ENCODE measurements at places on chromosomes 2 and 18. TPM values are rescaled to one million over a fixed set of nuclear protein-coding genes. Genes with fewer than 3 reads are reported as not detected.

- no peak for DNase-seq
Observed at GRCh38 chr2:149871091-149871885, 283.7 kb upstream of the MMADHC start.

GRCh38 chr2:235594041-235594440 lies 100.2 kb downstream of the AGAP1 start:
- DNase-seq, result no peak

GRCh38 chr2:175737722-175738361 lies 264.2 kb downstream of the LNPK start:
- DNase-seq, result no peak

- peak; percentile 29 for DNase-seq
Observed at GRCh38 chr2:108916796-108917421, 72.1 kb downstream of the EDAR start.

DNA sequence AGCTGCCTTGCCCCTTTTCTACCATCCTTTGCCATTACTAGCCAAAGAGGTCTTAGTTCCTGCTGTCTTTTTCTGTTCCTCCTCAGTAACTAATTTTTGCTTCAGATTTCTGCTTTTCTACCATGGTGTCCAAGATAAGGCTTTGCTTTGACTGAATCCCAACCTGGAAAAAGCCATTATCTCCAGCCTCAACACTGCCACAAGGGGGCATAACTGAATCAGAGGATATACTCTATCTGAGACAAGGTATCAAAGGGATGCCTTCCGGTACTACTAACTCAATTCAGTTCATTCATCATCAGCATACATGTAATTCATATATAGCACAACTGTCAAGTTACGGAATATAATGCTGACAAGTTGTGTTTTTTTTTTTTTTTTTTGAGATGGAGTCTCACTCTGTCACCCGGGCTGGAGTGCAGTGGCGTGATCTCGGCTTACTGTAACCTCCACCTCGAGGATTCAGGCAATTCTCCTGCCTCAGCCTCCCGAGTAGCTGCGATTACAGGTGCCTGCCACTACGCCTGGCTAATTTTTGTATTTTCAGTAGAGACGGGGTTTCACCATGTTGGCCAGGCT lies 11.4 kb downstream of the OSGEPL1 start:
- peak; percentile 37 for DNase-seq

GRCh38 chr2:175463589-175464310 lies 282.2 kb upstream of the ATP5MC3 start:
- DNase-seq, result no peak

DNA sequence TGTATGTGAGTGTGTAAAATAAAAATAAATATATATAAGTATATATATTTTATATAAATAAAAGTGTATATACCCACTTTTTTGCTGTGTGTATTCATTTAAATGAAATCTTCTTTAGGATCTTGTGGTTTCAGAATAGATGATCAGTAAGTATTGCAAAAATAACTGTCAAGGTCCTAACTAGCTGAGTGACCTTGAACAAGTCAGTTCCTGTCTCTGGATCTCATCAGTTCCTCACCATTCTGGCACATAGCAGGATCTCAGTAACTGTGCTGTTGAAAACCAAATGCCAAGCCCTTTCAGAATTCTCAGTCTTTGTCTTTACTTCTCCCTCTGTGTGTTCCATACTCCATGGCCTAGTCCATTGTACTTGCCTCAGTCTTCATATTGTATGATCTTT lies 115.3 kb upstream of the CXCR4 start:
- no peak for DNase-seq

DNA sequence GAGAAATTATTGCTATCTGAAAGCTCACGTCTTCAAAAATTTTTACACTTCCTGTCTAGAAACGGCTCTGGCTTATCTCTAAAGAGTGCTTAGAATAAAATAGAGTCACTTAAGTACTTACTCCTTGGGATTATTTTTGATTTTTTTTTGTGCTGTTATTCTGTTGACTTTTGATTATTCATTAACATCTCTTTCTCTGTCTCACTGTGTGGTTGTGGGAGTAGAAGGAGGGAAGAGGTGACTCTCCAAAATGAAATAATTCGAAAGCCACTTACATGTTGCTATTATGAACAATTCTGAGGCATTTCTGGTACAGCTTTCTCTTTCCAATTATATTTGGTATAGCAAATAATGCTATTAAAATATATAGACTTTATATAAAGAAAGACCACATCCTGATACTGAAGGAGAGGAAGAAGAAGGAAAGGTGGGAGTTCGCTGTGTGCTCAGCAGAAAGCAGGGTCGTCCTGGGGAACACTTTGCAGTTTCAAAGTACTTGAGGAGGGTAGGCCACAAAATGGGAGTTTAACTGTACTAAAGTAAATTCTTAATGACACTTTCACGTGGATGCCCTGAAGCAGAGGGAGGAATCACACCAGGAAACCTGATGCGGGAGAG lies 9.6 kb upstream of the MMADHC start:
- DNase-seq, result no peak

DNA sequence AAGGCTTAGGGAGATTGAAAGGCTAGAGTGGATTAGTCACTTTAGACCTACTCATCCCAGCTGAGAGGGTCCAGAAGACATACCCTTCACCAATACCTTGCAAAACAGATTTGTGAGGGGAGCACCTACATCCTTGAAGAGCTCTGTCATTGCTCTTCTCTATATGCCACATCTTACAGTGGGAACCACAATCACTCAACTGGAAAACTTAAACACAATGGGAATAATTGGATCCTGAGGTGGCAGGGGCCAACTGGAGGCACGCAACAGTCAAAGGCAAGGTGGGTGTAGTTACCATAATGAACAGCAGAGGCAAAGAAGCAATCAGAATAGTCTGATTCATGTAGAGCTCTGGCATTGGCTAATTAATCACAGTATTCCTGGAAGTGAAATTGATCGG lies 35.4 kb downstream of the PDE1A start:
- DNase-seq, result no peak

DNA sequence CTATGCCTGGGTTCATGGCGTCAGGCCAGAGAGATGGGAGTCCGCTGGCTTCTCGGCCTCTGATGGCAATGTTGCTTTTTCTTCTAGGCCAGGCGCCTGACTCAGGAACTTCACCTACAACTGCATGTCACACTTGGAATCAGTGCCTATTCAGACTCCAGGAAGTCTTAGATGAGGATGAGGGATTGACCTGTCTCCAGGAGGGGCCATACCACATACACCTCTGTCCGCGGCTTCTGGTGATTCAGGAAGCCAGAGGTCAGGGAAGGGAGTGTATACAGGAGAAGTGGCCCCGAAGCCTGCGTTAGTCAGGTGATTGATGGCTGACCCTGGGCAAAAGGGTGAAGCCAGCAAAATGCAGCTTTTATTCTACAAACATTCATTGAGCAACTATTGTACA lies 109.1 kb upstream of the RMDN2 start:
- DNase-seq, result no peak

- DNase-seq, result no peak
Observed at GRCh38 chr2:232260075-232260474, 118.5 kb upstream of the ALPP start.

GRCh38 chr2:127985026-127985734 lies 42.7 kb downstream of the SAP130 start:
- no peak for DNase-seq

DNA sequence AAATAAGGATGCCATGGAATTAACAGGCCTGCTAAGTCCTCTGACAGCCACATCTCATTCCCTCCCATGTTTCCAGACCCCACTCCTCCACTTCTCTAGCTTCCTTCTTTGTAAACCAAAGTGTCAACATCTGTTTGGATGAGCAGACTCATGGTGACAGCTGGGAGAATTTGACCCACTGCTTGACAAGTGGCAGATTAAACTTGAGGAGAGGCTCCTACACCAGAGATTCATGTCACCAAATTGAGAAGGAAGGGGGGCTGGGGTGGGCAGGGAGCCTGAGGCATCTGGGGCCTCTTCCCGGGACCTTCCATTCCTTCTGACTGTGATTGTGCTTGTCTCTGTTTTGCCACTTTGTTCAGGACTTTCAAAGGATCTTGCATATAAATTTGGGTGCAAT lies 41.0 kb upstream of the IGFBP5 start:
- DNase-seq, result no peak

- DNase-seq, result no peak
Observed at GRCh38 chr2:8714283-8714682, 32.4 kb downstream of the ID2 start.

DNA sequence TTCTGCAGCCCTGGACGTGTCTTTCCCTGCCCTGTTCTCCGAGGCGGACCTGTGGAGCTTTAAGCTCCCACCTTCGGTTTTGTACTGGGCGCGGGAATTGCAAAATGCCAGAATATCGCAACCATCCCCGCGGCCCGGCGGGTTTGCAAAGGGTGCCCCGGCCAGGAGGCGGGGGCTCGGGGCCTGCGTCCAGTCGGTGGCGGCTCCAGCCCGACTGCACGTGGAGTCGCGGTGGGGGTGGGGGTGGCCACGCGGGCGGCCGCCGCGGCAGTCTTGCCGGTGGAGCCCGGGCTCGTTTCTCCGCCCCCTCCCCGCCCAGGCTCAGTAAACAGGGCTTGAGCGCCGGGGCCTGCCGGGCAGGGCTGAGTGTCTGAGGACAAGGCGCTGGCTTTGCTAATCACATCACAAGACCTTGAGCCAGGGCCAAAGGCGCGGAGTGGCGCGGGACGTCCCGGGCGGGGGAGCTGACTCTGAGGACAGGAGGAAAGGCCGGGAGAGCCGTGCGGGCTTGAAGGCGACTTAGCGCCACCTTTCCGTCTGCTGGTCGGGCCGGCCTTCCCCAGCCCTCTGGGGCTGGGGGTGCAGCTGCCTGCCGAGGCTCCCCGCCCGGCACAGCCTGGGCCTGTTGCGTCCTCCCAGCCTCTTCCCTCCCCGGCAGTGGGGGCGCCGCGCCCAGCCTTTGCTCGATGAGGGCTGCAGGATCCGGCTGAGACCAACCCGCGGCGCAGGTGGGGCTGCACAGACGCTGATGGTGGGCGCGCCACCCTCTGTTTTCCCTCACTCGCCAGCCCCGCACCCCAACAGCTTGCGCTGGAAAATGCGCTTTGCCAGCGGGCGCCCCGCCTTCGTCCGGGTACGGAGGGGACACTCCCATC lies 786 bp upstream of the ZFP36L2 start:
- DNase-seq, result peak; percentile 95

- peak; percentile 21 for DNase-seq
Observed at GRCh38 chr2:24360963-24361330, 611 bp upstream of the ITSN2 start.

DNA sequence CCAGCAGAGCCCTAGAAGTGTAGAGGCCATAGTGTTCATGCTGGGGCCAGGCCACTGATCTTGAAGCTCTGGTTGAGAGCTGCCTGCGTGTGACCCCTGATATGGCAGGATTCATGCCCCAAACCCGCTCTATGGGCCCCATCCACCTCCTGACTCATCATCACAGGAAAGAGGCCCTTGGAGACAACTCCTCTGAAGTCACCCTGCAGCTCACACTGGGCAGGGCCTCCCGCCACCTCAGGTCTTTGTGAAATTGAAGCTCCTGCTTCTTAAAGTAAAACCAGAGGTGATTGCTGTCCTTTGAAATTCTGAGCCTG lies 12.0 kb upstream of the TUBB6 start:
- DNase-seq, result no peak

GRCh38 chr2:200305797-200306195 lies 697 bp upstream of the SPATS2L start:
- peak; percentile 58 for DNase-seq

DNA sequence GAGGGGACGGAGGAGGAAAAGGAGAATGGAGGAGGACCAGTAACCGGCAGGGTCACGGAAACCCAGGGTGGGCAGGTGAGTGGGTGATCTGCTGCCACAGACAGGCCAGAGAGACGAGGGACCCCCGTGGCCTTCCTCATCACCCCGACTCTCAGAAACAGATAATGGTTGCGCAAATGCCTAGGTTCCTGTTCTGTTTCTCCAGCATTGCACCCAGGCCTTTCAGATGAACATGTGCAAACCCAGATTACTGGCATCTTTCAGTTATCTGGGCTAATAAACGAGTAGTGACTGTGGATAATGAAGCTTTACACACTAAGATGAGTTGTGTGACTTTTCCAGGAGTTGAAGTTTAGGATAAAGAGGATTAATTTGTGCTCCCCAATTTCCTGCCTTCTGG lies 46.5 kb downstream of the TET3 start:
- no peak for DNase-seq

GRCh38 chr18:59067873-59068272 lies 71.8 kb upstream of the SEC11C start:
- DNase-seq, result no peak

GRCh38 chr2:28681606-28682005 lies 70.0 kb upstream of the PPP1CB start:
- DNase-seq, result no peak

DNA sequence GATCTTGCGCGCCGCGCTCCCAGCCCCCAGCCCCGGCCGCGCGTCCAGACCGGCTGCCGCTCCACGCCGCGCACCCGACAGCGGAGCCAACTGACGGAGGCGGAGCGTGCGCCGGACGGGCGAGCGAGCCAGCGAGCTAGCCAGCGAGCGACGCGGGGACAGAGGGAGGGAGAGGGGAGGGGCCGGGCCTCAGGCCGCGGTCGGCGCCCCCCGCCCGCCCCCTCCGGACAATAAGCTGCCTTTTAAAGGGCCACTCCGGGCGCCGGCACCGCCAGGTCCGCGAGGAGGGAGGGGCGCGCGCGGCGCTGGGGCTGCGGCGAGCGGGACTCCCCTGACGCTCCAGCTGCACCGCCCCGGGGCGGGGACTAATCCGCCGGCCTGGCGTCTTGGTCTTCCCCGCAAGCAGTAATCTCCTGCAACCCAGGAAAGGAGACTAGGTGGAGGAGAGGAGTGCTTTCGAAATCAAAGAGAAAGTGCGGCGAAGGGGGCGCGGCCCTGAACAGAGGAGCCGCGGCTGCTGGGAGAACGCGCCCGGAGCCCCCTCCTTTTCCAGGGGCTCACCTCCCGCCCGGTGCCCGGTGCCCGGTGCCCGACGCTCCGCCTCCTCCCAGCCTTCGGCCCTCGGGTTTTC lies at the start of gene BIN1:
Gene BIN1, minus strand, starts transcription at position 164 of the 631 bp plus-strand sequence. CDS start 211 bp downstream, outside the sequence.
- peak; percentile 94 for DNase-seq

DNA sequence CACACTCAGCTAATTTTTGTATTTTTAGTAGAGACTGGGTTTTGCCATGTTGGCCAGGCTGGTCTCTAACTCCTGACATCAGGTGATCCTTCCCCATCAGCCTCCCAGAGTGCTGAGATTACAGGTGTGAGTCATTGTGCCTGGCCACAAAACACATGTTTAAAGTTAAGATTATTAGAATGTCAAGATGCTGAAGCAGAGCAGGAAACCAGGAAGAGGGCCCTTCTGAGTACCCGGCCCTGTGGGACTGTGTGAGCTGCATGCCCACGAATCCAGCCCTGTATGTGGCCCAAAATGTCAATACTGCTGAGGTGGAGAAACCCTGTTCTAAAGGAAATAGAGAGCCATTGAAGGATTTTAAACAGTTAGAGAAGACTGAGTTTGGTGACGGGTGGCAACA lies 31.0 kb upstream of the REV1 start:
- no peak for DNase-seq

- DNase-seq, result no peak
Observed at GRCh38 chr18:57792631-57793301, 10.3 kb downstream of the ATP8B1 start.

Gene RNMT
- total RNA-seq, result 19.1 TPM

Gene GKN2
- total RNA-seq, result 0.43 TPM

Gene DUSP28
- total RNA-seq, result 4.1 TPM

Gene LRRC30
- not detected for total RNA-seq

Gene NCKAP1
- total RNA-seq, result 108 TPM

Gene IL36B
- total RNA-seq, result not detected

Gene SPIRE1
- 5.0 TPM for total RNA-seq

Gene ASXL2
- 33.8 TPM for total RNA-seq

Gene CPO
- total RNA-seq, result not detected

Gene SCN3A
- 0.43 TPM for total RNA-seq

Gene KATNAL2
- 2.1 TPM for total RNA-seq

Gene COA5
- 20.3 TPM for total RNA-seq

Gene MALL
- total RNA-seq, result 368 TPM

Gene RAB27B
- 9.7 TPM for total RNA-seq
